ENCODE measurements at places on chromosomes 12 and 14.

GRCh38 chr12:54038871-54039414 lies 6.1 kb downstream of the HOXC5 start:
- no peak for DNase-seq

DNA sequence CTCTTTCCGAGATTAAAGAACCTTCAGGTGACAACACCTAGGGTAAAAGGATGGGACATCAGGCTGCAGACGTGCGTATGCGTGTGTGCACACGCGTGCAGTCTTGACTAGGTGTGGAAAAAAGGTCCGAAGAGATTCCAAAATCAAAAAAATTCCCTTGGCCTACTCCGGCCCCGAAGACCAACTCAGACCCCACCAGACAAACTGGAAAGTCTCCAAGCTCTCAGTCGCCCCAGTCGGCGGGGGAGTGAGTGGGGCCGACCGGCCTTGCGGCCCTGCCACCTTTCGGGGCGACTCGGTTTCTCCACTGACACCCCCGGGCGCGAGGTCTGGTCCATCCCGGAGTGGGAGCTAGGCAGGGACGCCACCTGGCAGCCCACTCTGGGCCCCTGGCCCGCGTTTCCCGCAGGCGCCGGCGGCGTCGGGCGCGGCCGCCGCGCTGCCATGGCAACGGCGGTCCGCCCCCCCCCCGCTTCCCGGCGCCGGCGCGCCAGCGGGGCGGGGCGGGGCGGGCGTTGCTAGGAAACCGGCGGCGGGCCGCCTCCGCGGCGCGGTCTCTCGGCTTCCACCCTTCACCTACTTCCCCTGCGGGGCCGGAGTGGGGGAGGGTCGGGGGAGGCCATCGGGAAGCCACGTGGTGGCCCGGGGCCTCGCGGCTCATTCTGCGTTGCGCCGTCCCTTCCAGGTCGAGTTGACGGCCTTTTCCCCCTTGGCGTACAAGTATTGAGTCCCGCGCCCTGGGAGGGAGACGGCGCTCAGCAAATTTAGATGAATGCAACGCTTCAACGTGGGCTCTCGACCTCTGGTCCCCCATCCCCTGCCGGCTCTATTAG lies 253.1 kb downstream of the EFCAB11 start:
- peak; percentile 79 for DNase-seq

GRCh38 chr12:19652386-19652785 lies 213.1 kb downstream of the AEBP2 start:
- no peak for DNase-seq

DNA sequence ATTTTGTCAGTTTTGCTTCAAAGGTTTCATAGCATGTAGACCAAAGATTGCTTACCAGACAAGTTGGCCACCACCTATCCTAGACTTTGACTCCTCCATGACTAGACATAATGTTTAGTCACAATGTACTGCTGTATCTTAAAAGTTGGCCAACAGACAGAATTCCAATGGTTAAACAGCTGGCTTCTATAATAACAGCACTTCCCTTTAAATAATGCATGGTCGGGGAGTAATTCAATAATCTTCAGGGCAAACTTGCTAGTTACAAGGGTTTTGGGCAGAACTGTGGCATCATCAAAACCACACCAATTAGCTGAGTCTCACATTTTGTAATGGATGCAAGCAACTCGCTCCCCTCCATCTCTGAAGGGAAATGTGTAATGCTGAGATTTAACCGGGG lies 56.9 kb downstream of the IGF1 start:
- DNase-seq: no peak

DNA sequence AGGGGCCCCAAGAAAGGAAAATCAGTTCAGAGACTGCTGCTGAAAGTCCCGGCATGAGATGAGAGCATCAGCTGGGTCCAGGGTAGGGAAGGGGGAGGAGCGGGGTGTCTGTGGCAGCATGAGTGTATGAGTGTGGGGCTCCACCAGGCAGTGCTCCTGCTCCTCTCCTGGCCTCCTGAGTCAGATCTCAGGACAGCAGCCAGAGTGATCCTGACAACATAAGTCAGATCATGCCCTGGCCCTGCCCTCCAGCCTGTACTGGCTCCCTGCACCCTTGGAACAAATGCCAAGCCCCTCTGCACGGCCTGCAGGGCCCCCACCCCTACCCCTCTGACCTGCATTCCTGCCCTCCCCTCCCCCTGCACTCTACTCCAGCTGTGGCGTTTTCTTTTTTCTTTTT lies 24.2 kb upstream of the LRP1-AS start:
- DNase-seq: no peak

- DNase-seq: no peak
These were observed 47.7 kb upstream of the AP4S1 start for GRCh38 chr14:30977752-30978151.

DNA sequence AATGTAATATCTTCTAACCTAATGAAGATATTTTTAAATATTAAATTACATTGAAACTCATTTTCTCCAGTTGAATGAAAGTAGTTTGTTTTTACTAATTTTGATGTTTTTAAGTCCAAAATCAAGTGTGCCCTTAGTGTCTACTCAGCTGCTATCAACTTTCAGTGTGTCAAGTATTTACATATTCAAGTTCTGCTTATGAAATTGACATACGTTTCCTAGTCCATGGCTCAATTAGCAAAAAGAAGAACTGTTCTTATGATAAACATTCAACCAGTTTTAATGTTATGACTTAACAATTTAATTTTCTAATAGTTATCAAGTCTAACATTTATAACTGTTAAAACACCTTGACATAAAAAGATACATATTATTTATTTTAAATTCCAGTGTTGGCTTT lies 137.1 kb downstream of the DUSP6 start:
- no peak for DNase-seq

- DNase-seq: no peak
These were observed 60.9 kb upstream of the CFL2 start for GRCh38 chr14:34775342-34775741.

GRCh38 chr14:23694949-23695663 lies 58.9 kb downstream of the DHRS2 start:
- DNase-seq: no peak

DNA sequence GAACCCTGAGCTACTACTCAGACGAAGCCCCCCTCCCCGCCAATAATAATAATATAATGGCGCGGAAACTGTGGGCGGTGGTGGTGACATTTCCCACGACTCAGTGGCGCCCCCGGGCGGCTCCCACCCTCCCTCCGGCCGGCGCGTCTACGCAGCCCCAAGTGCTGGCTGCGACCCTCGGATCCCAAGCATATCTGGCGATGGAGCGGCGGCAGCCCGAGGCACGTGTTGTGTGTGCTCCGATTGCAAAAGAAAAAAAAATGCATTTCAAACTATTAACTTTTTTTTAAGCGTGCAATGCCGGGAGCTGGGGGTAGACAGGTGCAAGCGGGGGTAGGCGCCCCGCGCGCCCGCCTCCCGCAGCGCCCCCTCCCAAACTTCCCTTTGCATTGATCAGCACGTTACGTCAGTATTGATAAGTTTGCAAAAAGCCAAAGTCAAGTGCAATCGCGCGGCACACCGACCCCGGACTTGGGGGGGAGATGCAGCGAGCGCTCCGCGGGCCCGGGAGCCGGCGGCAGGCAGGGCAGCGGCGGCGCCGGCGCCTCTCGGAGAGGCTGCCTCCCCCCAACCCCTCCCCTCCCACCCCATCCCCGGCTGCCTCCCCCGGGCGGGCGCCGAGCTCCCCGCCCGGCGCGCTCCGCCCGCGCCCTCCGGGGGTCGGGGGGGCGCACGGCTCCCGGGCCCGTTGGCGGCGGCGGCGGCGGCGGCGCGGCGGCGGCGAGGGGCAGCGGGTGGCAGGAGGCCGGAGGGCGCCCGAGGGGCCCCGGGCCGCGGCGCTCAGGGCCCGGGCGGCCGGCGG lies 113.1 kb upstream of the MYL2 start:
- DNase-seq: no peak

DNA sequence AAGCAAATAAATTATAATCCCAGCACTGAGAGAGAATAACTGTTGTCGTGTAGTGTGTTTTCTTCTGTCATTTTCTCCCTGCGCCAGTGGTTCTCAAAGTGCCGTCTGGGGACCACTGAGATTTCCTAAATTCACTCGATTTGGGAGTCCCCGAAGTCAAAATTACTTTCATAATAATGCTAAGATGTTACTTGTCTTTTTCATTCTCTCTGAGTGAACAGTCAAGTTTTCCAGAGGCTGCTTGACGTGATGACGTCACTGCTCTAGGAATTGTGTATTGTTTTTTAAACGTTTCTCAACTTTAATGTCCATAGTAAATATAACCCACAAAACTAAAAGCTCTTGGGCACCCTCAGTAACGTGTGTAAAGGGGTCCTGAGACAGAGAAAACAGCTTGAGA lies 796 bp upstream of the POP5 start:
- DNase-seq: no peak

- no peak for DNase-seq
These were observed 3.5 kb downstream of the ALX1 start for GRCh38 chr12:85283560-85283959.

DNA sequence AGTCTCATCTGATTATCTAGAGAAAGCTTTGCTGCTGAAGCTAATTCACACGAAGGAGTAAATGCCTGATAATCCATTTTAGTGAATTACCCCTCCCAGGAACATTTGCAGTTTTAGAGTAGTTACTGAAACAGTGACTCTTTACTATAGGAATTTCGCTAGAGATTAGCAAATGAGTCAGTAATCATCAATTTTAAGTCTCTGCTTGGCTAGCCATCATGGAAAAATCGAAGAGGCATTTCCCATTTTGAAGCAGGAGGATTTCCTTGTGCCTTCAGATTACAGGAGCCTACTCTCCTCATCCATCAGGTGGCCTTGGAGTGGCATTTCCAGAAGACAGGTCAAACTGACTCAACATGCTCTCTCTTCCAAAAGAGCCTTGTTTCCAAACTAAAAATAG lies 154.5 kb downstream of the EGLN3 start:
- no peak for DNase-seq

- no peak for DNase-seq
These were observed 739.9 kb downstream of the SLC16A7 start for GRCh38 chr12:60335745-60336144.

DNA sequence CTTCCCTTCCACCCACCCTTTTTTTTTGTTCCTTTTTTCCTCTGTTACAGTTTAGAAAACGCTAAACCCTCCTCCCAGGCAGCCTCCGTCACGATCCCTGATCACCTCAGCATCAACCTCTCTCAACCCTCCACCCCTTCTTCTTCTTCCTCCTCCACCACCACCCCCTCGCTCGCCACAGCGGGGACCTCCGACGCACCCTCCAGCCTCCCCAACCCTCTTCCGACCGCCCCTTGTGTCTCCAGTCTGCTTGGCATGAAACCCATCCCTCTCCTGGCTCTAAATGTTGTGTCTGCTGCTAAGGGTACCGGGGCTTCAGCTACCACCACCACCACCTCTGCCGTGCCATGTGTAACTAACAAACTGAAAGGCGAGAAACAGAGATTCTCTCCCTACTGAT lies 22.9 kb downstream of the PCBP2 start:
- DNase-seq: no peak

DNA sequence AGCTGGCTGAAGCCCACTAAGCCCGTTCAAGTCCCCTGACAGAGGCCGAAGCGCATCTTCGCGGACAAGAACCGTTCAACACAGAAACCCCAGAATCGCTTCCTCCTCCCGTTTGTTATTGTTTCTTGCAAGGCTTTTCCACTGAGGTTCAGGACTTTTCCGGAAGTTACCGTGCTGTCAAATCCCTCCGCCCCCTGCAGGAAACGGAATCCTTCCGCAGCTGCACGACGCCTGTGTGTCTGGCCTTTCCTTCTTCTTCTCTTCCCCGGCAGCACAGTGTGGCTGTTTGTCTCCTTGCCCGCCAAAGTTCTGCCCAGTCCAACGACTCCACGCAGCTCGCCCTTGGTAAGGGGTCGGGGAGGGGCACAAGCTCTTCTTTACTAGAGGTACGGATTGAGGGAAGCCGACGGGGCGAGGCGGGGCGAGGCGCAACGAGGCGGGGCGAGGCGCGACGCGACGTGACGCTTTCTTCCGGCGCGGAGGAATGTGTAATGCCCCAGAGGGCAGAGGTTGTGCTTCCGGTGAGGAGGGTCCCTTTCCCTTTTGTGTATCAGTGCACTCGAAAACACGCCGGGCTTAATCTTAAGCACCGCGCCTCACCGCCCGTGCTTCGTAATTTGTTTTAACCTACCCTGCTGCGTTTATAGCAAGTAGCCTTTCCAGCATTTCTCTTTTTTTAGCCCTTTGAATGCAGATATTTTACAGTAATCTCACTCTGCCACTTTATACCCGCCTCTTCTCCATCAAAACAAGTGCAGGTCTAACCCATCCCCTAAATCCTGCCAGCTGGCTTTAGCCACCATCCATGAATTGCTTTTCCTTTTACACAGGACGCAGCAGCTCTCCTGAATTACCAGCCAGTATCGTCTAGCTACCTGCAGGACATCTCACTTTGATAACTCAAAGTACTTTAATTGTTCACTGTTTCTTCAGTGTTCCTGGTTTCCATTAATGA lies at the start of gene KDM5A:
TSS of gene KDM5A (minus strand) at position 179 of the 955 bp plus-strand sequence. CDS start 229 bp downstream, outside the sequence.
- peak; percentile 74 for DNase-seq

DNA sequence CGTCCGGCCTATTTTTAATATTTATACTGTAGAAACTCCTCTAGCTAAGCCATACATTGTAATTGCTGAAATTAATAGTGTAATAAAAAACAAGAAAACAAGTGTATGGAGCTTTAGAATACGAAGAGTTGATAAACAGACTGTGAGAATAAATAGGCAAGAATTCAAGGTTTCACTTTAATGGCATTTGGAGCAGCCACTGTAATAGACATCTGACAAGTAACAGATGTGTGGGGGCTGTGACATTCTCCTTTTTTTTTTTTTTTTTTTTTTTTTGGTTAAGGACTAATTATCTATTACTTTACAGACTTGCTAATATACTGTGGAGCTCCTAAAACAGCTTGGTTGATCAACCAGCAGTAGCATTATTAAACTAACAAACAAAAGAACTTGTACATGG lies 42.1 kb upstream of the CFAP54 start:
- no peak for DNase-seq

GRCh38 chr12:52975820-52976573 lies 27.1 kb downstream of the KRT18 start:
- DNase-seq: no peak

DNA sequence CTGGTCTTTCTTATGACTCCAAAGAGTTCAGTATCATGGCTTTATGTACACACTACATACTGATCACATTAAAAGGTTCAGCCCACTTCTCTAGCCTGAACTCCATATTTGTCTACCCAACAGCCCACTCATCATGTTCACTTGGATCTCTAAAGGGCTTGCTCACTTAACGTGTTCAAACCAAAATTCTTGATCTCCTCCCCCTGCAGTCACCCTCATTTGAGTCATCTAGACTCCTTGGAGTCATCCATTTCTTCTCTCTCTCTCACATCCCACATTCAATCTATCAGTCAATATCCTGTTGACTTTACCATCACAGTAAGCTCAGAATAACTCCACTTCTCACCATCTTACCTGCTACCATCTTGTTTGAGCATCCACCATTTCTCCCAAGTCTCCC lies 148.4 kb upstream of the ARID2 start:
- no peak for DNase-seq

- DNase-seq: peak; percentile 78
These were observed at the start of gene ENO2 for GRCh38 chr12:6914246-6914946. TSS of gene ENO2 (plus strand) at chr12:6914580. CDS start at chr12:6915833, 1,253 bp downstream.
